T-cell (primary cell): ENCODE measurements at places on chromosomes 11 and 22.

DNA sequence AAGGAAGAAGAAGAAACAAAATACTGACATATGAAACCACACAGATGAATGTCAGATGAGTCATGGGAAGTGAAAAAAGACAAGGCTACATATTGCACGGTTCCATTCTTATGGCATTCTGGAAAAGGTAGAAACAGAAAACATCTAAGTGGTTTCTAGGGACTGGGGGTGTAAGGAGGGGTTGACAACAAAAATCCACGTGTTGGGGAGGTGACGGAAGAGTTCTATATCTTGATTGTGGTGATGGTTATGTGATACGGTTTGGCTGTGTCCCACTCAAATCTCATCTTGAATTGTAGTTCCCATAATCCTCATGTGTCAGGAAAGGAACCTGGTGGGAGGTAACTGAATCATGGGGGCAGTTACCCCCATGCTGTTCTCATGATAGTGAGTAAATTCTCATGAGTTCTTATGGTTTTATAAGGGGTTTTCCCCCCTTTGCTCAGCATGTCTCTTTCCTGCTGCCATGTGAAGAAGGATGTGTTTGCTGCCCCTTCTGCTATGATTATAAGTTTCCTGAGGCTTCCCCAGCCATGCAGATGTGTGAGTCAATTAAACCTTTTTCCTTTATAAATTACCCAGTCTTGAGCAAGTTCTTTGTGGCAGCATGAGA lies 6.4 kb upstream of the ARFGAP3 start:
- H3K36me3 ChIP-seq: no peaks in the 10 kb centered on the region
- H3K27me3 ChIP-seq: no peaks in the 10 kb centered on the region
- H3K27ac ChIP-seq: no peak overlapping the region
- DNase-seq: no peak
- no peaks in the 10 kb centered on the region for H3K4me1 ChIP-seq

DNA sequence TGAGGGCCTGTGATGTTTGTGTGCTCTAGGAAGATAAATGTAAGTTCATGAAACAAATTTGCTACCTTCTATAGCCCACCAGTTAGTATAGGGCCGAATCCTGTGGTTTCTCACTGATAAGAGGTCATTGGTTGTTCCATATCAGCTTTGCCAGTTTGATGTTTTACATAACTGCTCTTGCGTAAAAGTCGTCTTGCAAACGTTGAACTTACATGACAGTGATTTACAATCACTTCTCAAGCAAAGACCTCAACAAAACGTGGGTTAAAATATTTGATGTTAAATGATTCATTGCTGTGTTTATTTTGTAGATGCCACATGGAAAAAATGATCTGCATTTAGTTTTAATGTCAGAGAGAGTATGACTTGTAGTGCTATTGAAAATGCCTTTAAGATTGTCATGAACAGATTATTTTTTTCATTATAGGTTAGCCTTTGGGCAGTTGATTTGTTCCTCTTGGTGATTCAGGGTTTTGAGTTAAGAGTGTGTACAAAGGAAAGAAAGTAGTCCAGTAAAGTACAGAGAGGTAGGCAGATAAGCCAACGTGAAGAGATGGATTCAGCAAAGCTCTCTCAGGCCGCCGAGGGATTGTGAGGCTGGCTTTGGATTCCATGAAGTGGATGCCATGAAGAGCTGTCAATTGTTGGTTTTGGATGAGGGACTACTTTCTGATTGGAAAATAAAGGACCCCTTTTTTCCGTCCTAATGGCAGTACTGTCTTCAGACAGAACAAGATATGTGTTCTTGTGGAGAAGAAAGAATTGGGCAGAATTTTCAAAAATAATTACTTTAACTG lies 2.6 kb downstream of the EWSR1 start:
- peaks cover 41% of the 10 kb centered on the region for H3K4me1 ChIP-seq
- peak overlapping the region; percentile 27 for H3K4me3 ChIP-seq
- H3K27me3 ChIP-seq: no peaks in the 10 kb centered on the region
- DNase-seq: no peak
- H3K36me3 ChIP-seq: peaks cover 45% of the 10 kb centered on the region

GRCh38 chr22:30205281-30206115 lies 41.1 kb downstream of the LIF start:
- no peaks in the 10 kb centered on the region for H3K4me1 ChIP-seq
- no peaks in the 10 kb centered on the region for H3K27me3 ChIP-seq
- no peak overlapping the region for H3K27ac ChIP-seq
- no peak for DNase-seq

DNA sequence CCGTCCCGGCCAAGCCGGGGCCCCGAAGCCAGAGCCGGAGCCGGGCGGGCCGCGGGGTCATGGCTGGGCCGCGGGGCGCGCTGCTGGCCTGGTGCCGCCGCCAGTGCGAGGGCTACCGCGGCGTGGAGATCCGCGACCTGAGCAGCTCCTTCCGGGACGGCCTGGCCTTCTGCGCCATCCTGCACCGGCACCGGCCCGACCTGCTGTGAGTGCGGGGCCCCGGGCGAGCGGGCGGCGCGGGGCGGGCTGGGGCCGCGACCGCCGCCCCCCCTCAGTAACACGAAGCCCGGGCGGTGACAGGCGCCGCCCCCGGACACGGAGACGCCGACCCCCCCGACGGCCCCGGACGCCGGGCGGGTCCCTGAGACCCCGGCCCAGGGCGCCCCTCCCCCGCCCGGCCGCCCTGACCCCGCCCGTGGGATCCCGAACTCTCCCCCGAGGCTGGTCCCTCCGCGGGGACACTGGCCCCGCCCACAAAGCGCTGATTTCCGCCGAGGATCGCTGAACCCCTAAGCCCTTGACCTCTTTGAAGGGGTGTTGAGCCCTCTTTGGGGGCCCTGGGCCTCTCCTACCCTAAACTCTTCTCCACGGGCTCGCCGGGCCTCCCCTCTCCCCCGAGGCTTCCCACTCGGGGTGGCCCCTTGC lies 389 bp downstream of the MICALL1 start:
- DNase-seq: no peak
- H3K27me3 ChIP-seq: peaks cover 7% of the 10 kb centered on the region
- peak overlapping the region; percentile 68 for H3K27ac ChIP-seq
- no peaks in the 10 kb centered on the region for H3K4me1 ChIP-seq
- H3K36me3 ChIP-seq: no peaks in the 10 kb centered on the region
- peak overlapping the region; percentile 55 for H3K4me3 ChIP-seq

GRCh38 chr11:12192794-12193514 lies 82.6 kb downstream of the MICAL2 start:
- DNase-seq: peak; percentile 13
- peaks cover 34% of the 10 kb centered on the region for H3K4me1 ChIP-seq
- H3K36me3 ChIP-seq: no peaks in the 10 kb centered on the region
- H3K27ac ChIP-seq: no peak overlapping the region
- no peaks in the 10 kb centered on the region for H3K27me3 ChIP-seq
- no peak overlapping the region for H3K4me3 ChIP-seq

GRCh38 chr11:67372993-67373647 lies at the start of gene CLCF1:
Gene CLCF1, minus strand, starts transcription at chr11:67373598. Its CDS starts 59 bp downstream, at chr11:67373539.
- no peaks in the 10 kb centered on the region for H3K36me3 ChIP-seq
- H3K4me1 ChIP-seq: peaks cover 8% of the 10 kb centered on the region
- DNase-seq: no peak
- H3K27me3 ChIP-seq: no peaks in the 10 kb centered on the region

- no peak for DNase-seq
- no peaks in the 10 kb centered on the region for H3K4me1 ChIP-seq
- no peak overlapping the region for H3K27ac ChIP-seq
- H3K27me3 ChIP-seq: no peaks in the 10 kb centered on the region
- H3K4me3 ChIP-seq: no peak overlapping the region
These were observed 601.8 kb downstream of the INSC start for GRCh38 chr11:15716550-15716949.

DNA sequence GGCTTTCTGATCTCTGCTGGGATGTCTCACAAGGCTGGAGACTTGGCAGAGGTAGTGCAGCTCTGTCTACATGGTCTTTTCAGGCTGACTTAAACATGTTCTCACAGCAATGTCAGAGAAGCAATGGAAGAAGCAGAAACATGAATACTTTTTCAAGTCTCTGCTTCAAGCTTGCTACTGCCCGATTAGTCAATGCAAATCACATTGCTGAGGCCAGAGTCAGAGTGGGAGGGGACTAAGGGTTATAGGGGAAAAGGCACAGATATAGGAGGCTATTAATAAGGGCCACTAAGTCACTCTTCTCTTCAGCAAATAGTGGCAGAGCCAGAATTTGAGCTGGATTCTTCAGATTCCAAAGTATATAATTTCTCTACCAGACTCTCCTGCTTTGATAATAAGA lies 390.5 kb downstream of the TMEM135 start:
- DNase-seq: no peak
- peaks cover 2% of the 10 kb centered on the region for H3K27me3 ChIP-seq
- no peak overlapping the region for H3K4me3 ChIP-seq
- no peaks in the 10 kb centered on the region for H3K36me3 ChIP-seq
- H3K4me1 ChIP-seq: no peaks in the 10 kb centered on the region
- no peak overlapping the region for H3K27ac ChIP-seq

DNA sequence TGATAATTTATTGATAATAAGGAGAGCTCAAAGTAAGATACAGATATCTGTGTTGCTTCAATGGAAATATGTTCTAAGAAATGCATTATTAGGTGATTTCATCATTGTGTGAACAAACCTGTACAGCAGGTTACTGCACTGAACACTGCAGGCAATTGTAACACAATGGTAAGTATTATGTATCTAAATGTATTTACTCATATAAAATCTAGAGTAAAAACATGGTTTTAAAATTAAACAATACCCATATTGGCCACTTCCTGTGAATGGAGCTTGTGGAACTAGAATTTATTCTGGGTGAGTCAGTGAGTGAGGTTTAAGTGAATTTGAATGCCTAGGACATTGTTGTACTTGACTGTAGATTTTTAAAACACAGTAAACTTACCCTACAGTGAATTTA lies 722.9 kb upstream of the RAG2 start:
- no peaks in the 10 kb centered on the region for H3K4me1 ChIP-seq
- no peaks in the 10 kb centered on the region for H3K27me3 ChIP-seq
- no peak overlapping the region for H3K4me3 ChIP-seq
- H3K36me3 ChIP-seq: no peaks in the 10 kb centered on the region
- H3K27ac ChIP-seq: no peak overlapping the region

DNA sequence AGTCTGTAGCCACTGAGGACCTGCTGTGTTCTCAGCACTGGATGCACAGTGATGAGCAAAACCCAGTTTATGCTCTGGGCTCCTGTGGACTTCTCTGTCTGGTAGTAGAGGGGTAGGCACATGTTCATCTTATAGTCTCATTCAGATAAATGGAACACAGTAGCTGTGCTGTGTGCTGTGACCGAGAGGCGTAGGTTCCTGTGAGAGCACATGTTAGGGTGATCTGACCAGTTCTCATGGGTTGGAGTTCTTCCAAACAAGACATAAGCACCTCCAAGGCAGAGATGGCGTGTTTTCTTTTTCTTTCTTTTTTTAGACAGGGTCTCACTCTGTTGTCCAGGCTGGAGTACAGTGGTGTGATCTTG lies 154.8 kb upstream of the RASSF10 start:
- no peaks in the 10 kb centered on the region for H3K36me3 ChIP-seq
- H3K4me3 ChIP-seq: no peak overlapping the region
- DNase-seq: no peak

- H3K4me3 ChIP-seq: no peak overlapping the region
- H3K36me3 ChIP-seq: no peaks in the 10 kb centered on the region
- H3K27me3 ChIP-seq: no peaks in the 10 kb centered on the region
- DNase-seq: no peak
- no peak overlapping the region for H3K27ac ChIP-seq
These were observed 305.5 kb downstream of the DDX10 start for GRCh38 chr11:108970221-108970991.

DNA sequence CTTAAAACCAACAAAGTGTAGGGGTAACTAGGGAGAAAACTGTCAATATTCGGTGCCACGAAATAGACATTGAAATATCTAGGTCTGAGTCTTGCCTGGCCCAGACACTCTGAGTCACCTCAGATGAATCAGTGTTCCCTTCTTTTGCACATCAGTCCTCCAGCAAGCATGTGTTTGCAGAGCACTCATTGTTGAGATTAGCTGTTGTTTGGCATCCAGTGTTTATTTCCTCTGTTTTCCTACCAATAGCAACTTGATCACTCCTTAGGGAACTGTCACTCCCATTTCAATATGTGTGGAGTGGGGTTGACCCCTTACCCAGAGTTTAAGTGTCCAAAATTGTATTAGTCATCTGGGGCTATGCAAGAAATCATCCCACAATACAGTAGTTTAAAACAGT lies 4.7 kb upstream of the ASCC2 start:
- H3K27me3 ChIP-seq: no peaks in the 10 kb centered on the region
- H3K4me3 ChIP-seq: no peak overlapping the region

DNA sequence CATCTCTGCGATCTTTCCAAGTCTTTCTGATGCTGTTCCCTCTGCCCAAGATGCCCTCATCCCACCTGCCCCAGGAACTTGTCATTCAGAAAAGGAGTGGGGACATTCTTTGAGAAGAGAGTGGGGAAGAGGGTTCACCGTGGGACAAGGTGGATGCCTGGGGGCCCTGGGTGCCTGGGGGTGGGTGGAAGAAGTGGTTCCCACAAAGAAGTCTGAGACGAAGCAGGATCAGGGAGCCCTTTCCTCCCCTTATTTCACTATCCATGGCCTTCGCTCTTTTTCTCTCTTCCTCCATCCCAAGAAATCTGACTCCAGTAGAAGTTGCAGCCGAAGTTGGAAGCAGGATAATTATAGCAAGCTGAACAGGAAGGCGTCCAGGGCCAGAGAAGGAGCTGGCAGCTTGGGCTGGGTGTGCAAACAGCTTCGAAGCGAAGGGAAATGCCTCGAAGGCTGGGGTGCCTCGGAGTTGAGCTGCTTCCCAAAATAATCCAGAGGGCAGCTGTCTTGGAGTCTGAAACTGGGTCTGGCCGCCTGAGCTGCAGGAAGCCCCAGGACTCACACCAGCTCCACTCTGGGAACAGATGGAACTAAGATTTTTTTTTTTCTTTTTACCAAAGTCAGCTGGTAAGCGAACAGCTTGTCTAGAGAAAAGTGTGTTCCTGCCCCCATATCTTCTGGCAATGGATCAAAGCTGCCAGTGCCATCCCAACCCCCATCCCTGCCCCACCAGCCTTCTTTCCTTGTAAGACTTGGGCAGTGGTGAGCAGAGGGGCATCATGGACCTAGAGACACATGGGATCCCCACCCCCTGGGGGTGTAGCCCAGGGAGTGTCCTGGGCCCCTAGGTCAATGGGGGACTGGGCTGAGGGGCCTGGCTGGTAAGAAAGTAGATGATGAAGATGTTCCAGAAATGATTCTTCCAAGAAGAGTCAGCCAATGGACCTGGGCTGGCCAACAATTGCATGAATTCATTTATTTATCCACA lies 31.5 kb downstream of the PARVG start:
- H3K27me3 ChIP-seq: no peaks in the 10 kb centered on the region
- no peak overlapping the region for H3K4me3 ChIP-seq
- DNase-seq: no peak
- H3K4me1 ChIP-seq: no peaks in the 10 kb centered on the region

GRCh38 chr11:126817523-126818450 lies 182.8 kb downstream of the KIRREL3 start:
- H3K4me3 ChIP-seq: no peak overlapping the region
- no peak for DNase-seq
- no peaks in the 10 kb centered on the region for H3K4me1 ChIP-seq

- H3K27ac ChIP-seq: no peak overlapping the region
- H3K4me3 ChIP-seq: no peak overlapping the region
- H3K4me1 ChIP-seq: no peaks in the 10 kb centered on the region
These were observed 92.7 kb upstream of the TBCEL start for GRCh38 chr11:120931057-120931779.

GRCh38 chr11:119120639-119121007 lies 757 bp upstream of the HINFP start:
- H3K4me1 ChIP-seq: peaks cover 36% of the 10 kb centered on the region
- no peak for DNase-seq
- H3K4me3 ChIP-seq: peak overlapping the region; percentile 42
- no peaks in the 10 kb centered on the region for H3K27me3 ChIP-seq
